Muscle of leg (tissue), 16 donors: ENCODE measurements at places on chromosomes 1 and 21. TPM values are rescaled to one million over a fixed set of nuclear protein-coding genes. Genes with fewer than 3 reads are reported as not detected.

Gene RRP1
- 12.9 TPM for total RNA-seq

Gene NEK2
- total RNA-seq = 6.0 TPM

Gene TSACC
- 0.27 TPM for total RNA-seq

Gene FBLIM1
- total RNA-seq = 17.3 TPM

Gene RGS13
- total RNA-seq = 0.89 TPM

Gene CRB1
- 0.44 TPM for total RNA-seq

DNA sequence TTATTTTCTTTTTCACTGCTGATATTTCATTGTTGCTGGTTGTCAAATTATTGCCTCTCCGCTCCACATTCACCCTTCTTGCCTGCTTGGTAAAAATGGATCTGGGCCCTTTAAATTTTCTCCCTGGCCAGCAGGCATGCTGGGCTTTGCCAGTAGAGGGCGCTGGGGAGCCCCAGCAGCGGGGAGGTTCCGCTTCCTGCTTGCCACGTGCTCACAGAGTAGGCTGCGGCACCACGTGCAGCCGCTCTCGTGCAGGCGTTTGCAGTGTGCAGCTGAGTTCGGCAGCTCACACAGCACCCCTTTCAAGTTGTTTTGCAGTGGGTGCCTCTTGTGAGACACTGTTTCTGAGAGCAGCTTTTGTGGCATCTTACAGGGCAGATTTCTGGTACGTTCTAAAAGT is at the start of gene ACTL8:
ACTL8 (plus strand) TSS at position 214 of the 400 bp plus-strand sequence. CDS start 67,676 bp downstream, outside the sequence.
- DNase-seq = no peak

GRCh38 chr21:39186676-39187075 is 3.4 kb upstream of the PSMG1 start:
- no peak for DNase-seq

DNA sequence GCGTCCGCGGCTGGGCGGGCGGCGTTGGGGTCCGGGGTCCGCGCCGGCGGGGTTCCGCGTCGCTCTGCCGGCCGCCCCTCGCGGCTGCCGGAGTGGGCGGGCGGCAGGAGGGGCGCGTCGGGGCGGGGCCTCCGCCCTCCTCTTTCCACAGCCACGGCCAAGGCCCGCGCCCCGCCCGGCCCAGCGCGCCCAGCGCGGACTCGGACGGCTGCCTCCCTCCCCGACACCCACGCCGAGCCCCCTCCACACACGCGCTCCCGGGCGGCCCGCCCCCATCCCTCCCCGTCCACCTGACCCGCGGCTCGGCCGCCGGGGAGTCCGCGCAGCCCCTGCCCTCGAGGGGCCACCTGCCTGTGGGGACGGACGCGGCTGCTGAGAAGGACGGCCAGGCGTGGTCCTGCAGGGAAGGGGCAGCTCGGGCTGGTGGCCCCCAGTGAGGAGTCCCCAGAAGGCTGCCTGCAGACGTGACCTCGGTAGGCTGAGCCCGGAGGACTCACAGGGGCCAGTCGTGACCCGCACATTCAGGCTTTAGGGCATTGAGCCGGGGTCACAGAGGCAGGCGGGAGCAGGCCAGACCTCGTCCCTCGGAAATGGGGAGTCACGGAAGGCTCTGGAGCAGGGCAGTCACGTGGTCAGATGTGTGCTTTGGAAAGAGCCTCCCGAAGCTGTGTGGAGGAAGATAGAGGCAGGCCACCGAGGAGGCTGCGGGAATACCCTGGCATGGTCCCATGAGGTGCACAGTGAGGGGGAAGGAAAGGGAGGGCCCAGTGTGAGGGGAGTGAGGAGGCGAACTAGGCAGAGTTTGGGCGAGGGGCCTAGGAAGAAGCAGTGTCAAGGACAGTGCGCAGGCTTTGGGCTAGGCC is at the start of gene COL8A2:
COL8A2 (minus strand) TSS at position 94 of the 863 bp plus-strand sequence. CDS start 24,980 bp downstream, outside the sequence.
- peak; percentile 80 for DNase-seq

DNA sequence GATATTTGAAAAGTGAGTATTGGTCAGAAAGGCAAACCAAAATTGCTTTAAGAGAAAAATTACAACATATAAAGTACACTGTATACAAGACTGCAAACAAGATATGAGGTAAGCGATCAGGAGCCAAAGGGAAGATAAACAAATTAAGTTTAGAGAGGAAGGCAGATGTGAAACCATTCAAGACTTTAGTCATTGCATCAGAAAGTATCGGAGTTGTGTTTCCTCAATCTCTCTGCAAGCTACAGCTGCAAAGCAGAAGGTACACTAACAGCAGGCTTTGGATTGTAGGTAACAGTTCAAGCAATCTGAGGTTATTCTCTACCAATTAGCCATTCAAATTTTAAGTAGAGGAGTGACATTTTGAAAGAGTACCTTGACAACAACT is 21.3 kb upstream of the TLCD4 start:
- DNase-seq = no peak

DNA sequence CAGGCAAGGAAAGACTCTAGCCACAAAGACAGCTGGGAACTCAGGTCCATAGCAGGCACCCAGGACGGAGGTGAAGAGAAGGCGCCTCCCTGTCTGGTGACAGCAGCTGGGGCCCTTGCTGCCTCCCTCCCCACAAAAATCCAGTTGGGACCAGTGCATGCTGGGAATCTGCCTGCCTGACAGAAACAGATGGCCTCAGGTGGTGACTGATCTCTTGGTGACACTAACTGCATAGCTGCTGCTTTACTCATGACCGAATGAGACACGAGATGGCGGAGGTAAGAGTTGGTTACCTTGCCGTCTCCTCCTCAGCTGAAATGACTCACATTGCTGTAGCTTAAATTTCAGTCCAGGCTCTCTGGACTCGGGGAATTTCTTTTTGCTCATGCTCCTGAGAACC is 130.3 kb downstream of the FGGY start:
- peak; percentile 71 for DNase-seq

DNA sequence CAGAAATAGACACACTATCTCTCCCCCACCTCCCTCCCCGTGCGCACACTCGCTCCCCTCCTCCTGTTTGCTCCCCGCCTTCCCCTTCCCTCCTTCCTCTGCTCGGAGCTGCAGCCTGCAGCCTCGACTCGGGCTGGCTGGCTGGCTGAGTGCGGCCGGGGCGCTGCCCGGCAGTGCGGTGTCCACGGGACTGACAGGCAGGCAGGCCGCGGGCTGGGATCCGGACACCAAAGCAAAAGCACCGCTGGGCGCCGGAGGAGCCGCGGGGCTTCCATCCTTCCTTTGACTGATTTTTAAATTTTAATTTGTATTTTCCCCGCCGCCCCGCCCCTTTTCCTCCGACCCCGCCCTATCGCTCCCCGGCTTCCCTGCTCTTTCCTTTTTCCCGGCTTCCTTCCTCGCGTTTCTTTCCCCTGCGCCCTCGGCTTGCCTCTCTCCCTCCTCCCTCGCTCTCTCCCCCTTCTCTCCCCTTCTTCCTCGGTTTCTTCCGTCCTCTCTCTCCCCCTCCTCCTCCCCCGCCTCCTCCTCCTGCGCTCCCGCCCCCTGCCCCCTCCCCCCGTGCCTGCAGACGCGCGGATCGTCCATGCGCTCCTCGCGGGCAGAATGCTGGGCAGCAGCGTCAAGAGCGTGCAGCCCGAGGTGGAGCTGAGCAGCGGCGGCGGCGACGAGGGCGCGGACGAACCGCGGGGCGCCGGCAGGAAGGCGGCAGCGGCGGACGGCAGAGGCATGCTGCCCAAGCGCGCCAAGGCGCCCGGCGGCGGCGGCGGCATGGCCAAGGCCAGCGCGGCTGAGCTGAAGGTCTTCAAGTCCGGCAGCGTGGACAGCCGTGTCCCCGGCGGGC is 109.4 kb downstream of the NAV1 start:
- peak; percentile 82 for DNase-seq

DNA sequence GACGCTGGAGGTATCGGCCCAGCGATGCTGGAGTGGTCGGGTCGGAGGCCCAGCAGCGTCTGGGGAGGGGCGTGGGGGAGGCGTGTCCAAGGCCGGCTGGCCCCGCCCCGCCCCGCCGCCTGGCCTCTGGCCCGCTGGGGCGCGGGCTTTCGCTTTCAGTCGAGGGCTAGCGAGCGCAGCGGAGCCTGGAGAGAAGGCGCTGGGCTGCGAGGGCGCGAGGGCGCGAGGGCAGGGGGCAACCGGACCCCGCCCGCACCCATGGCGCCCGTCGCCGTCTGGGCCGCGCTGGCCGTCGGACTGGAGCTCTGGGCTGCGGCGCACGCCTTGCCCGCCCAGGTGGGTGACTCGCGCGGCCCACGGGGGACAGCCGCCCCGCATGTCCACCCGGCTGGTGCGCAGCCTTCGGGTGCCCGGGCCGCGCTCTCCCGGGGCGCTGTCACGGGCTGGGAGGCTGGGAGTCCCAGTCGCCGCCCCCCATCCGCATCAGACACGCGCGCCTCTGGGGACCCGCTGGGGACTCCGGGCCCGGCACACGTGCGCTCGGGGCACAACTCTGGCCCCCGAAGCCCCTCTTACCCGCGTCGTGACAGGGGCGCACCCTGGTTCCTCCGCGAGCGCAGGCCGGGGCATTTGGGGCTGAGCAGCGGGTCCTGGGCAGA is at the start of gene TNFRSF1B:
TNFRSF1B (plus strand) TSS at position 158 of the 659 bp plus-strand sequence; CDS start at position 259, 101 bp downstream.
- peak; percentile 77 for DNase-seq

DNA sequence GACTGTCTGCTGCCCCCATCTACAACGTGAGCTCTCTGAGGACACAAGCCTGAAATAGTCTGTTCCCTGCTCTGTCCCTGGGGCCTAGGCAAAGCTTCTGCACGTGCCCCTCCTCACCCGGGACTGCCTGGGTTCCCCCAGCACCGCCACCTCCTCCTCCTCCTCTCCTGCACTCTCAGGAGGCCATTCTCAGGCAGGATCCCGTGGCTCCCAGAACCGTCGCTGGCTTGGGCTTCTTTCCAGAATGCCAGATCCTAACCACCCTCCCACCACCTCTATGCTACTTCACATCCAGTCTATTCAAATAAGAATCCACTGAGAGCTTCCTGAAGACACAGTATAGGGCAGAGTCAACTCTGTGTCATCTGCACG is 11.2 kb downstream of the NPHP4 start:
- no peak for DNase-seq

GRCh38 chr1:227762231-227762911 is 27.1 kb downstream of the SNAP47 start:
- peak; percentile 88 for DNase-seq

- DNase-seq = peak; percentile 60
Observed at GRCh38 chr1:151817353-151817730, 12.1 kb upstream of the LINGO4 start.

GRCh38 chr21:22125581-22125980 is 1127.4 kb downstream of the NCAM2 start:
- no peak for DNase-seq
